T-helper 22 cell (primary cell): ENCODE measurements at places on chromosomes 11 and 22.

DNA sequence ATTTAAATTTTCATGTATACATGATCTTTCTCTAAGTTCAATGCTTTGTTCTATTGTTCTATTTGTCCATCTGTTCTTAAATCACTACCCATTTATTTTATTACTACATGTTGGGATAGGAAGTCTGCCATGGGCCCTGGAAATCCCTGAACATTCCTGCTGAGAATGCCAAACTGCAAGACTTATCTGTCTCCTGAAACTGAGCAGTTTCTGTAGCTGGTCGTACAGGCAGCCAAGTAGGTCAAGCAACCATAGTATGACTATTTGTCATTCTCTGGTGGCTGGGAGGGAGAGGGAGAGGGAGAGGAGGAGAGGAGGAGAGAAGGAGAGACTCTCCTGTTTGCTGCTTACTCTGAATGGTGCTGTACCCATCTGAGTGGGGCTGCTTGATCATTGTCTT, 82.8 kb upstream of the SNX19 start:
- no peak for DNase-seq

DNA sequence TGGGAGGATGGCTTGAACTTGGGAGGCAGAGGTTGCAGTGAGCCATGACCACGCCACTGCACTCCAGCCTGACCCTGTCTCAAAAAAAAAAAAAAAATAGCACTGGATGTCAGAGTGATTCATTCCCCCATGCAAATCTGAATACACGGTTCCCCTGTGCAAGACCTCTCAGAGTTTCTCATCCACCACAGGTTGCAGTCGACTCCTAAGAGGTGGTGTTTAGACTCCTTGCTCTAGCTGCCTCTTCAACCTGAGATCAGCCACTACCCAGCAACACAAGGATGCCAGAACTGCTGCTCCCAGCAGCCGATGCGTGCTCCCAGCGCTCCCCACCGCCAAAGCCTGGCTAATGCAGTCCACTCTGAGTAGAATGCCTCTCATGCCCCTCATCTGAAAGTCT, 97.5 kb downstream of the PARVA start:
- no peak for DNase-seq

DNA sequence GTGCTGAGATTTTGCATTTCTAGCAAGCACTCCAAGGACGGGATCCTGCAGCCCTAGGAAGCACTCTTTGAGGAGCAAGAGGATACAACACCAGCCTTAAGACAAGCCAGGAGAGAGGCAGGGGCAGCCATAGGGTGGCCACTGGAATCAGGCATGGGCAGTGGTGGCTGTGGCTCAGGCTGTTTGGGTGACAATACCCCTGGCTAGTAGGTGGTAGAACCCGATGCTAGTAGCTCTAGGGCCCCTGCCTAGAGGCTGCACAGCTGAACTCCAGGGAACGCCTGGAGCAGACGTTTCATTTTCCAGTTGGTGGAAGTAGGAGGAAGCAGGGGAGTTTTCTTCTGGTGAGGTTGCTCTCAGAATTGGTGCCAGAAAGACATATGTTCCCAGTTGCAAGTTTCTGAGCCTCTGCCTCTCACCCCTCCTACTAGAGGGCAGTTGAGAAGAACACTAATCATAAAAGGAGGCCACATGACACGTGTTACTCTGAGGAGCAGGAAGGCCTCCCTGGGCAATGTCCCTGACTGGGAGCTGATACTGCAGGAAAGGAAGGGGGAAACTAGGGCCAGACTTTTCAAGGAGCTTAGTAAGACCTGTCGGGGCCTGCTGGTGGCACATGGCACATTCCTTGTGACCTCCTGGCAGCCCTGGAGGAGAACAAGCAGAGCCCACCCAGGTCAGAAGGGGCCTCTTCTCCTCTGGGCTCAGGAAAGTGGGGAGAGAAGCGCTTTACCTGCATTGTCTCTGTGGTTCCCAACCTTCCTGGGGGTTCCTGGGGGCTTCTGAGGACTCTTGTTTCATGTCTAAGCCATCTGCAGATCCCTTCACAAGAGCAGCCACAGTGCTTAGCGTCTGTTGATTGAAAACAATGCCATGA, 56.6 kb upstream of the DRD2 start:
- no peak for DNase-seq

DNA sequence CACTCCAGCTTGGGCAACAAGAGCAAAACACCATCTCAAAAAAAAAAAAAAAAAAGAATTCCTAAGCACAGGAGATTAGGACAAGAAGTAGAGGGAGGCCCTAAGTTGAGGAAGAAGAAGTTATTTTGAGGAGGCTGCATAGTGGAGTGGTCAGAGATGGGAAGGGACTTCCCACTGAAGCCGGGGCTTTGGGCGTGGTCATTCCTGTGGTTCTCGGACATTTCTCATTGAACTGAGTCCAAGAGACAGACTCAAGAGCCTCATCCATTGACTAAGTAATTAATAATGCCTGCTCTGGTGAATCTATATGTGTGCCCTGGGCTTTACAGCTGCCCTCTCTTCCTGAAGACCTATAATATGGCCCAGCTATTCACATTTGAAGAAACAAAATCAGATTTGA, 53.2 kb upstream of the FTH1 start:
- DNase-seq: no peak

- DNase-seq: no peak
Measured at GRCh38 chr11:70517203-70517602, 118.9 kb downstream of the CTTN start.

GRCh38 chr11:102061276-102061675, 14.0 kb downstream of the CFAP300 start:
- no peak for DNase-seq

GRCh38 chr11:820655-821511, 2.2 kb downstream of the PNPLA2 start:
- DNase-seq: no peak

DNA sequence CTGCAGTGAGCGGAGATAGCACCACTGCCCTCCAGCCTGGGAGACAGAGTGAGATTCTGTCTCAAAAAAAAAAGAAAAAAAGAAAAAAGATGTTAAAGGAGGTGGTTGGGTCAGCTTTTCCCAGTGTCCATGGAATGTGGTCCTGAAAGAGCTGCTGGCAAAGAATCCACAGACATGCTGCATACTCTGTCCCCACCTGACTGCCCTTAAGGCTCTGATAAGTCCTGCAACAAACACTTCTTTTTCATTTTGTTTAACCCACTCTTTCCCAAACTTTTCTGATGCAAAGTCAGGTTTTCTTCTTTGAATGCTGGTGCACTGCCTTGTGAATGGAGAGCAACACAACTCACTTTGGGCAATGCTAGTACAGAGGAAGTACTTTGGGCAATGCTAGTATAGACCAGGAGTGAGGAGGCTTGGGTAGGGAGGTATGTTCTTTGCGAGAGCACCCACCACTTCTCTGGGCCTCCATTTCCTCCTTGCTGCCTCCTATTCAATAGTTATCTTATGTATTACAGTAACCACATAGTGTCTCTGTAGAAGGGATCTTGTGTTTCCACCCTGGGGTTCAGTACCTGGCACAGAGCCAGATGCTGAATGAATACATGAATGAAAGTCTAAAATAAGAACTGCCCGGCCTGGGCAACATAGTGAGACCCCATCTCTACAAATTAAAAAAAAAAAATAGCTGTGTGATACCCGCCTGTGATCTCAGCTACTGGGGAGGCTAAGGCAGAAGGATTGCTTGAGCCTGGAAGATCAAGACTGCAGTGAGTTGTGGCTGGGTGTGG, 18.9 kb downstream of the LIF start:
- DNase-seq: no peak

DNA sequence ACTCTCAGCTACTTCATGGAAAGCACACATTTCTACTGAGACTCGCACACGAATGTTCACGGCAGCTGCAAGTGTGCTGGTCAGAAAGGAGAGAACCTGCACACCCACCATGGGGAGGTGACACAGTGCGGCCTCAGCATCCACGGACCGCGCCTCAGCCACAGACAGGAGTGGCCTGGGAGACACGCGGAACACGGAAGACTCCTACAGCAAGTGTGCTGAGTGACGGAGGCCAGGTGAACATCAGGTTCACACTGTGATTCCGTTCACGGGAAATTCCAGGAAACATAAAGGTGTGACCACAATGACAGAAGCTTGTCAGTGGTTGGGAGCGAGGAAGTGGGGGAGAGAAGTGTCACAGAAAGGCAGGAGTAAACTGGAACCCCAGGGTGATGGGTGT, 13.3 kb upstream of the MOB2 start:
- DNase-seq: no peak

- DNase-seq: no peak
Measured at GRCh38 chr11:109041876-109042275, 377.0 kb downstream of the DDX10 start.

DNA sequence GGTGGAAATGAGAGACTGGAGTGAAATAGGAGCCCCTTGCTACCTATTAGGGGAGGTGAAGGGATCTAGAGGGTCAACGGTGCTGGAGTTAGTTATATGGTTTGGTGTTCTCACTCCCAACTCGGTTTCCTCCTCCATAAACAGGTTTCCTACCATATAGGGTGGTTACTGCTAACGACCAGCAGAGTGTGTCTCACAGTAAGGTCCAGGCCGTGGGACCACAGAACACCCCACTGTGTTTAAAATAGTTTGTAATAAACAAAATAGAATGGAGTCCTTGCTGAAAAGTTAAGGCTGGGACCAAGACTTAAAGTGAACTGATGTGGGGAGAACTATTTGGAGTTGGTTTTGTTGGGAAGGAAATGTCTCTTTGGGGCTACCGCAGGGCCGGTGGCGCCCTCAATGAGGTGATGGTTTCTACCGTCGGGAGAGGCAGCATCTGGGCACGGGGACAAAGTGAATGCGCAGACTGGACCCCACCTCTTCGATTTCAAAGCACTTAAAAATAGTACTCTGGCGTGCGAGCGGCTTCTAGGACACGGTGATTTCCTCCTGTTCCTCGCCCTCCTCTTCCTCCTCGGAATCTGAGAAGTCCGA, 4.5 kb downstream of the DBX1 start:
- DNase-seq: no peak

DNA sequence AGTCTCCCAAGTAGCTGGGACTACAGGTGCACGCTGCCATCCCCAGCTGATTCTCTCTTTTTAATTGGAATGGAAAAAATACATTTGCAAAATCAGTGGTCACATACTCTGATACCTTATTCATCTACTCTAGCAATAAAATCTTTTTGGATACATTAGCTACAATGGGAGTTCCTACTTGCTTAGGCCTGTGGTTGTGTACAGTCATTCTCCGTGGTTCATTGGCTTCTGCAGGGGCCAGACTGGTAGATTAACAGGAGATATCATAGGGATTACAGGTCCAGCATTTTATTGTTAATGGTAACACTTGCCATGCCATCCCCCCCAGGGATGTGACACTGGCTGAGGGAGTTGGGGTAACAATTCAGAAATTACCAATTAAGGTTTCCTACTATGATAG, 140.0 kb downstream of the ADAMTS15 start:
- DNase-seq: no peak

GRCh38 chr11:31943056-31943780, 132.1 kb upstream of the PAX6 start:
- DNase-seq: no peak

DNA sequence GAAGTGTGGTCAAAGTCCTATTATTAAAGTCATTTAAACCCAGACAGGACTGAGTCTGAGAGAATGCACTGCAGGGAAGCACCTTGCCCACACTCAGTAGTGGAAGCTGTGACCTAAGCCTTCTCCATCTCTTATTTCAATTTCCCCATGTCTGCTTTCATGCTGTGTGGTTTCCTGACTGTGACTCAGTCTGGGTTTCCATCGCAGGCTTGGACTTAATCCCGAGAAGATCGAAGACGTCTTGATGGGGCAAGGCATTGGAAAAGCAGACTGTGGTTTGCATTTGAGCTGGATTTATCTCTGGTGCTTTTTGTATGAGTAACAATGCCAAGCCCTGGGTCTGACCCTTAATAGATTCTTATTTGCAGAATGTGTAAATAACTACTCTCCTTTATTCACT, 238.9 kb downstream of the NTM start:
- no peak for DNase-seq
